ENCODE measurements at places on chromosomes 5 and 9.

- no peak for DNase-seq
These were observed 342.0 kb upstream of the IRX4 start for GRCh38 chr5:2224689-2225088.

GRCh38 chr5:72170101-72170500 lies 62.8 kb downstream of the MAP1B start:
- no peak for DNase-seq

GRCh38 chr9:136614372-136614922 lies 48.3 kb upstream of the EGFL7 start:
- peak; percentile 20 for DNase-seq

DNA sequence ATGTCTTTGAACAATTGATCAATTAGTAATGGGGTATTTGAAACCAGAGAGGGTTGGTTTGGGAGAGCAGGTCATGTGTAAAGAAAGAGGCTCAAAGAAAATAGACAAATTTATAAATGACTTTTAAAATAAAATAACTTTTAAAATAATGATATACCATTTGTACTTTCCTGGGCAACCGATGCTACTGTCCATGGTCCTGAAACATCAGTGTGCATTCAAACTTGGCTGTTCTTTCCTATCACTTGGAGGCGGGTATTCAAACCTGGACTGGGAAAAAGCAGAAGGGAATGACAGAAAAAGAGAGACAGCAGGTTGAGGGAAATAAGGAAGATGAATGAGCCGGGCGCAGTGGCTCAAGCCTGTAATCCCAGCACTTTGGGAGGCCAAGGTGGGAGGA lies 1446.4 kb upstream of the WWC1 start:
- no peak for DNase-seq

GRCh38 chr9:18890372-18890771 lies 142.6 kb downstream of the SAXO1 start:
- peak; percentile 41 for DNase-seq

- no peak for DNase-seq
These were observed 12.0 kb upstream of the IRX2 start for GRCh38 chr5:2763533-2763794.

- DNase-seq: no peak
These were observed 159.9 kb downstream of the GOLPH3 start for GRCh38 chr5:32014096-32014745.

DNA sequence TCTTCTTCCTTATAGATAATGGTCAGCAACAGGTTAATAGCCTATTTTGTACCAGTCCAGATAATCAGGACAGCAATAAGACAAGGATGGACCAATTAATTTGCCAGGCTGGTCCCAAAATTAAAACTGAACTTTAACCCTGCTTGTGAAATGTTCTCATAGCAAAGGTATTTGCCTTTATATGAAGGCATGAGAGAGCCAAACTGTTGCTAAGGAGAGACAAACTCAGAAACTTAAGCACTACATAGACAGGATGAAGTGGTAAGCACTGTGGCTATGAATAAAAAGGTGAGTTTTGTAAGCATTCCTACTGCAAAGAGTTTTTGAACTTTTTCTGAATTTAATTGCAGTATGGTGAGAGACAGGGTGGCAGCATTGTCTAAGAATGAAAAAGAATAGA lies 174.7 kb upstream of the PPP1R2B start:
- DNase-seq: no peak

- no peak for DNase-seq
These were observed 196.2 kb upstream of the SLC24A2 start for GRCh38 chr9:19985081-19985480.

DNA sequence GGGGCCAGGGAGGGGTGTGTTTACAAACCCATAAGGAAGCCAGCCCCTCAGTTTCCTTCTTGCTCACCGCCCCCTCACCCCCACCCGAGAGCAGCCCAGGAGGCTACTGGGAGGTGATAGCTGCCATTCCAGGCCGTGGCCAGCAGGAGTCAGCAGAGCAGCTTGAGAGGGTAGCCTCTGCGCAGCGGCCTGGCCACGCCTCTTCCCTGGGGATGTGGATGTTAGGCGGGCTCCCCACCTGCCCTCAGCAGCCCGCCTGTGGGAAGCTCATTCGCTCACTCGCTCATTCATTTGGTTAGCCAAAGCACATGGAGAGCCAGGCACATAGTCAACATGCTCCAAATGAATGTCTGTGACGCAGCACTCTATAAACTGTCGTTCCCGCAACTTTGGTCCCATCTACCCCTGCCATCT lies 6.1 kb upstream of the DPM2 start:
- DNase-seq: no peak

DNA sequence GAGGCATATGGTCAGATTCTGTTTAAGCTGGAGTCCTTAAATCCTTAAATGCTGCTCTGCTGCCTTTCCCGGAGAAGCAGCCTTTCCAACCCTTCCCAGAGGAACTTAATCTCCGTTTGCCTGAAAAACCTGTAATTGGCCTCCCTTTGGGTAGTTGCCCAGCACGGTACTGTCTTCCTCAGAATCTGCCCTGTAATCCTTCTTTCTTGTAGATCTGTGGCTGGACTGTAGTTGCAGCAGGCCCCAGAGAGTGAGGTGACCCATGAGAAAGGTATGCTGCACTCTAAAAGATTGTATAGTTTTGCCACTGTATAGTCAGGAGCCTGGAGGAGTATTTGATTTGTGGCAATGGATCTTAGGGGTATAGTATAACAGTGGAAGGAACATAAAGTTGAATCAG lies 11.7 kb downstream of the SPIN1 start:
- no peak for DNase-seq

GRCh38 chr5:395156-395920 lies 47.6 kb upstream of the EXOC3 start:
- no peak for DNase-seq

DNA sequence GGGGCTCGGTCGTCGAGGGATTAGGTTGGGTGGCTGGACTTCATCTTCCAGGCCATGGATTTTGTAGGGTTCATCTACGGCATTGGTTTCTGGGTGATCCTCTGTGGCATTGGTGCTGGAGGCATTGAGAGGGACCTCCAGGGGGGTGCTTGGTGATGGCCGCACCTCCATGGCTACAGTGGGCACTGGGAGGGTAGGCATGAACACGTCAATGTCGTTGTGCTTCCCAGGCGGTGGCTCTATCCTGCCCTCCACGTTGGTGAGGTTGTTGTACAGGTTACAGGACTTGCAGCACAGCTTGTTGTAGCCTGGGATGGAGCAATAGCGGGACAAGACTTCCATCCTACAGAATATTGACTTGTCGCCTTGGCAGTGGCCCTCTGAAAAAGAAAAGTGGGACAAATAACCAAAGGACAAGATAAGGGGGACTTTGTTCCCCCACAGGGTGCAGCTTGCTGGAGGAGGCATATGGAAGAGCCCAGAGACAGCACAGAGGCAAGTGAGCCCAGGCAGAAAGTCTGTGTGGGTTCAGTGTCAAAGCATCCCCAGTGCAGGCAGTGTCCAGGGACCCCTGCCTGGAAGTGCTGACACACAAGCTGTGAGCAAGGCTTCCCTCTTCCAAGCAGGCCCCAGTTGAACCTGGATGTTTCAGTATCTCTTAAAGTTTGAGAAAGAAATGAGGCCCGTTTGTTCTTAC lies 53.9 kb downstream of the ZNF354C start:
- no peak for DNase-seq

DNA sequence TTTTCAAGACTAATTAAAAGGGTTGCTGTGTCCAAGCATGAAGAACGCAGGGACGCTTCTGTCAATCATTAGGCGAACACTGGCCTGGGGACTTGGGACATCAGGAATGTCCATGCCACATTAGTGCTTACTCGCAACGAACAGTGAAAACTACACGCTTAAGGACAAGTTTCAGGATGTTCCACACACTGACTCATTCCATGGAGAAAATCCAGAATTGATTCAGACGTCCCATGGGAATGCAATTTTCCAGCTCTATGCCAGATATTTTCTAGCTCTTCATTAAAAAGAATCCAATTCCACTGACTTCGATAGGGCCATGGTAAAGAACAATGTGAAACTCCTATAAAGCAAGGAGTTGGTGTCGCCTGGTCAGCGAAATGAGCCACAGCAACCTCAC lies 98.2 kb downstream of the CAMSAP1 start:
- DNase-seq: no peak
